ENCODE measurements at places on chromosomes 6 and 20. TPM values are rescaled to one million over a fixed set of nuclear protein-coding genes. Genes with fewer than 3 reads are reported as not detected.
A peak's percentile ranks its signal among the peaks of the same experiment; 100 is the strongest.

DNA sequence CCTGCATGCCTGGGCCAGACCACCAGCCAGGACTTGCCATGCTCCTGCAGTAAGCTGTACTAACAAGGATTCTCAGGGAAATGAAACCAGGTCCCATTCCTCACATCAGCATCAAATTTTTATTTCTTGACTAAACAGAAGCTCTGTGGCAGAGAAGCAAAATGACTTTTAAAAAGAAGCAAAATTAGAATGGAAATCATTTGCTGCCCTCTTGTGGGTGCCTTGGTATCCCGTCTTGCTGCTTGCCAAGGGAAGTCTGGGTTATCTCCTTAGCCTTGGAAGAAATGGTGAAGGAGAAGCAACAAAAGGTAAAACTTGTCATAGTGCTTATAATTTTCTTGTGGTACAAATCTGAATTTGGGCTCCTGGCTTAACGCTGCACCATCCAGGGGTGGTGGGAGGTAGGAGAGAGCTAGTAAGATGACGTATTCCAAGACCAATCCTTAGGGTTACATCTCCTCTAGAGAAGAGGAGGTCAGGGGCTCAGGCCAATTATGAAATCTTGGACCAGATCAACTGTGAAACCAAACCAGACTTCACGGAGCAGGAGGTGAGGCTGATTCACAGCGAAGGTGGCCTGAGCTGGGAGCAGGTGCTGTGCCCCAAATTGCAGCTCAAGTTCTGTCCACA lies 107.5 kb downstream of the FAXC start:
- no peaks in the 10 kb centered on the region for H3K36me3 ChIP-seq
- no peak overlapping the region for H3K27ac ChIP-seq
- DNase-seq = no peak
- no peaks in the 10 kb centered on the region for H3K4me1 ChIP-seq
- H3K4me3 ChIP-seq = no peak overlapping the region

- DNase-seq = no peak
- no peak overlapping the region for H3K27ac ChIP-seq
- H3K4me3 ChIP-seq = no peak overlapping the region
- H3K36me3 ChIP-seq = peaks cover 6% of the 10 kb centered on the region
- no peaks in the 10 kb centered on the region for H3K27me3 ChIP-seq
- no peaks in the 10 kb centered on the region for H3K4me1 ChIP-seq
Observed at GRCh38 chr20:13400453-13400852, 179.4 kb downstream of the ISM1 start.

Gene ZKSCAN3
- total RNA-seq = 12.6 TPM

DNA sequence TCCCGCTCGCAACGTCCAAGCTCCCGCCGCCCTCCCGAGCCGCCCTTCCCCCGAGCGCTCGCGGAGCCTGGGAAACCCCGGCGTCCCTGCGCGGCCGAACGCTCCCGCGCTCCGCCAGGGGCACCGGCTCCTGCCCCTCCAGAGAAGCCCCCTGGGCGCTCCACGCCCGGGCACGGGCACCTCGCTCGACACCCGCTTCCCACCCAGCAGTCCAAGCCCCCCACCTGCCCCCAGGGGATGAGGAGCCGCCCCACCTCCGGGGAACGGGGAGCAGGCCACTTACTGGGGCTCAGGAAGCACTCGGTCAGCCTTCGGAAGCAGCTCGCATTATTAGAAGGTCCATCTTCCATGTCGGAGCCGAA lies 1.4 kb downstream of the PDE10A start:
- no peaks in the 10 kb centered on the region for H3K36me3 ChIP-seq
- peaks cover 62% of the 10 kb centered on the region for H3K27me3 ChIP-seq
- H3K4me3 ChIP-seq = peak overlapping the region; percentile 85
- no peak for DNase-seq

GRCh38 chr6:46393940-46394337 lies 97.3 kb downstream of the RCAN2 start:
- DNase-seq = no peak
- H3K27me3 ChIP-seq = peaks cover 4% of the 10 kb centered on the region
- H3K36me3 ChIP-seq = no peaks in the 10 kb centered on the region
- no peak overlapping the region for H3K4me3 ChIP-seq
- H3K27ac ChIP-seq = no peak overlapping the region
- H3K4me1 ChIP-seq = no peaks in the 10 kb centered on the region

GRCh38 chr6:110656492-110656891 lies 158.8 kb downstream of the CDK19 start:
- no peaks in the 10 kb centered on the region for H3K27me3 ChIP-seq
- H3K27ac ChIP-seq = no peak overlapping the region
- no peak overlapping the region for H3K4me3 ChIP-seq
- peaks cover 5% of the 10 kb centered on the region for H3K36me3 ChIP-seq

DNA sequence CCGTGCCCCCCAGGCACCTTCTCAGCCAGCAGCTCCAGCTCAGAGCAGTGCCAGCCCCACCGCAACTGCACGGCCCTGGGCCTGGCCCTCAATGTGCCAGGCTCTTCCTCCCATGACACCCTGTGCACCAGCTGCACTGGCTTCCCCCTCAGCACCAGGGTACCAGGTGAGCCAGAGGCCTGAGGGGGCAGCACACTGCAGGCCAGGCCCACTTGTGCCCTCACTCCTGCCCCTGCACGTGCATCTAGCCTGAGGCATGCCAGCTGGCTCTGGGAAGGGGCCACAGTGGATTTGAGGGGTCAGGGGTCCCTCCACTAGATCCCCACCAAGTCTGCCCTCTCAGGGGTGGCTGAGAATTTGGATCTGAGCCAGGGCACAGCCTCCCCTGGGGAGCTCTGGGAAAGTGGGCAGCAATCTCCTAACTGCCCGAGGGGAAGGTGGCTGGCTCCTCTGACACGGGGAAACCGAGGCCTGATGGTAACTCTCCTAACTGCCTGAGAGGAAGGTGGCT lies 960 bp downstream of the TNFRSF6B start:
- no peak overlapping the region for H3K27ac ChIP-seq
- no peaks in the 10 kb centered on the region for H3K36me3 ChIP-seq
- H3K4me3 ChIP-seq = no peak overlapping the region
- H3K4me1 ChIP-seq = no peaks in the 10 kb centered on the region
- H3K27me3 ChIP-seq = no peaks in the 10 kb centered on the region
- no peak for DNase-seq

- H3K27ac ChIP-seq = peak overlapping the region; percentile 89
- H3K36me3 ChIP-seq = peaks cover 6% of the 10 kb centered on the region
- H3K27me3 ChIP-seq = no peaks in the 10 kb centered on the region
- H3K4me1 ChIP-seq = peaks cover 7% of the 10 kb centered on the region
Observed at GRCh38 chr20:13029687-13030375, 21.1 kb downstream of the SPTLC3 start.

GRCh38 chr20:33945391-33946081 lies 48.2 kb upstream of the RALY start:
- H3K4me3 ChIP-seq = no peak overlapping the region
- no peak overlapping the region for H3K27ac ChIP-seq
- peaks cover 6% of the 10 kb centered on the region for H3K4me1 ChIP-seq
- no peaks in the 10 kb centered on the region for H3K27me3 ChIP-seq

GRCh38 chr6:11392778-11393507 lies 144.6 kb upstream of the TMEM170B start:
- peaks cover 3% of the 10 kb centered on the region for H3K36me3 ChIP-seq
- no peaks in the 10 kb centered on the region for H3K27me3 ChIP-seq
- H3K27ac ChIP-seq = peak overlapping the region; percentile 84

Gene CD40
- 1.5 TPM for total RNA-seq

GRCh38 chr6:145214570-145214969 lies 520.8 kb downstream of the EPM2A start:
- no peak overlapping the region for H3K27ac ChIP-seq
- no peaks in the 10 kb centered on the region for H3K36me3 ChIP-seq
- peaks cover 12% of the 10 kb centered on the region for H3K27me3 ChIP-seq

DNA sequence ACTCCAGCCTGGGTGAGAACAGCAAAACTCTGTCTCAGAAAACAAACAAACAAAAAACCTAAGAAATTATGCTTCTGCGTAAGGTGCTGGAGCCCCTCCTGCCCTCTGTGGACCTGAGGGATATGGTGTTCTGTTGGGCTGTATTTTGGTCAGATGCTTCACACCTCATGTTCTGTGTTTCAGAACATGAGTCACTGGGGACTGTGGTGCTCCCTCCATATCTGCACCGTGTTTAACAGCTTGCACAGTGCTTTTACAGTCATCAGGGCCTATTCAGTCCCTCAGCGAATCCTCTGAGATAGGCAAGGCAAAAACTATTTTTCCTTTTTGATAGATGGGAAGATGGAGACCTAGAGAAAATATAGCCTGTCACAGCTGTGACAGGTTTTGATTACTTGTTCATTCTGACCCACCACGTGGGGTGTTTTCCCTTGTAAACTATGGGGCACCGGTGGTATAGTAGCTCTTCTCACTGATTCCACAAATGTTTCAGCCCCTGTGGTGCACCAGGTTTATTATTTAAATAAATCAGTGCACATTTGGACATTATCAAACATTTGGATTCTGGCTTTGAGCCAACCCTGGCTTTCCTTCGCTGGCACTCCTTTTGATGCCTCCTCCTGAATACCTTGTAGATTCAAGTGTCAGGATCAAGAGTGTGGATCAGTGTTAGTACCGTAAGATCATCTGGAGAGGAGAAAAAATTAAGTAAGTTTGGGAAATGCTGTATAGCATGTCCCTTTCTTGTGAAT lies 9.6 kb downstream of the TTPAL start:
- H3K4me1 ChIP-seq = no peaks in the 10 kb centered on the region
- H3K4me3 ChIP-seq = no peak overlapping the region
- peaks cover 17% of the 10 kb centered on the region for H3K36me3 ChIP-seq
- no peaks in the 10 kb centered on the region for H3K27me3 ChIP-seq
- DNase-seq = no peak

GRCh38 chr6:170291271-170292110 lies 613 bp upstream of the DLL1 start:
- no peak for DNase-seq
- peaks cover 6% of the 10 kb centered on the region for H3K36me3 ChIP-seq
- H3K27me3 ChIP-seq = peaks cover 72% of the 10 kb centered on the region
- peaks cover 44% of the 10 kb centered on the region for H3K4me1 ChIP-seq
